Neural crest cell (in vitro differentiated cells): ENCODE measurements at places on chromosomes 3 and 15. TPM values are rescaled to one million over a fixed set of nuclear protein-coding genes. Genes with fewer than 3 reads are reported as not detected.

Gene GJD2
- total RNA-seq, result 0.07 TPM in 1 of 2 replicates, not detected in the other

Gene NTRK3
- total RNA-seq, result 1.1 and 2.3 TPM in 2 replicates

Gene FBXW12
- 0.44 and 0.68 TPM in 2 replicates for total RNA-seq

Gene LRRC2
- 0.12 TPM in 1 of 2 replicates, not detected in the other for total RNA-seq

Gene PSTPIP1
- total RNA-seq, result 0.84 and 1.5 TPM in 2 replicates

Gene C2CD4B
- not detected in 2 replicates for total RNA-seq

Gene TMEM158
- 10.6 and 10.7 TPM in 2 replicates for total RNA-seq

GRCh38 chr3:165192610-165193192, 3.5 kb downstream of the SLITRK3 start:
- H3K36me3 ChIP-seq, result no peaks in the 10 kb centered on the region
- peak overlapping the region; percentile 97 for H3K4me3 ChIP-seq
- peak overlapping the region; percentile 85 for H3K27ac ChIP-seq
- peaks cover 71% of the 10 kb centered on the region for H3K27me3 ChIP-seq

- no peak overlapping the region for H3K4me3 ChIP-seq
- peaks cover 8% of the 10 kb centered on the region for H3K36me3 ChIP-seq
- no peak overlapping the region for H3K27ac ChIP-seq
- no peaks in the 10 kb centered on the region for H3K27me3 ChIP-seq
Observed at GRCh38 chr3:124811436-124811835, 75.7 kb downstream of the ITGB5 start.

DNA sequence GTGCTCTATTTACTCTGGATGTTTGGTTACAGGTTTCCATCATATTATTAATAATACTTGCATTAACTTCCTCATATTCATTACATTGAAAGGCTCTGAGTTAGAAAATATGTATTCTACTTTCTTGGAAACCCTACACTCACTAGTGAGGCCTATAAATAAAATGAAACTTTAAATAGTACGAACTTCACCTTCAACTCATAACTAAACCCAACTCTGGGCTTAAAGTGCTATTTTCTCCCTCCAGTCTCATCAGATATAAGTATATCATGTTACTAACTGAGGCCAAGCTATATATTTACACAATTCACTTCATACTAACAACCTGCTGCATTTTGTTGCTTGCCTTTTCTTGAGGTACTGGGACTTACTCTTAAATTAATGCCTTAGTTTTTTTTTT, 306.7 kb downstream of the TIGIT start:
- no peaks in the 10 kb centered on the region for H3K36me3 ChIP-seq
- no peak for DNase-seq
- H3K27me3 ChIP-seq, result no peaks in the 10 kb centered on the region
- H3K4me3 ChIP-seq, result no peak overlapping the region
- H3K27ac ChIP-seq, result no peak overlapping the region

DNA sequence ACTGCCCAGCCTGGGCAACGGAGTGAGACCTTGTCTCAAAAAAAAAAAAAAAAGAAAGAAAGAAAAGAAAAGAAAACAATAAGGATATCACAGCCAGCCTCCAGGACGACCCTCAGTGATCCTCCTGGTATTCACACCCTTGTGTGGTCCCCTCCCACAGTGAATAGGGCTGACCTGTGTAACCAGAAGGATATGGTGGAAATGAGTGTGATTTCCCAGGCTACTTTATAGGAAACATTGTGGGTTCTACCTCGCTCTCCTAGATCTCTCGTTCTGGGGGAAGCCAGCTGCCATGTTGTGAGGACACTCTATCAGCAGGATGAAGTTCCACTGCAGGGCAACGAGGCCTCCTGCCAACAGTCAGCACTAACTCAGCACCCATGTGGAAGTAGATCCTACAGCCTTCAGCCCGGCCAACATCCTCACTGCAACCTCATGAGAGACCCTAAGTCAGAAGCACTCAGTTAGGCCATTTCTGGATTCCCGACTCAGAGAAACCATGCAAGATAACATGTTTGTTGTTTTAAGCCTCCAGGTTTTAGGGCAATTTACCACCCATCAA, 11.1 kb downstream of the RFTN1 start:
- H3K36me3 ChIP-seq, result no peaks in the 10 kb centered on the region
- no peak for DNase-seq
- peaks cover 10% of the 10 kb centered on the region for H3K4me1 ChIP-seq
- H3K4me3 ChIP-seq, result no peak overlapping the region
- H3K27me3 ChIP-seq, result no peaks in the 10 kb centered on the region

- H3K4me1 ChIP-seq, result peaks cover 14% of the 10 kb centered on the region
- no peak for DNase-seq
- no peaks in the 10 kb centered on the region for H3K36me3 ChIP-seq
- peaks cover 44% of the 10 kb centered on the region for H3K27me3 ChIP-seq
Observed at GRCh38 chr15:52181938-52182780, 9.0 kb downstream of the GNB5 start.

GRCh38 chr3:69197922-69198530, 75.6 kb upstream of the LMOD3 start:
- H3K36me3 ChIP-seq, result peaks cover 16% of the 10 kb centered on the region
- no peak for DNase-seq
- no peak overlapping the region for H3K27ac ChIP-seq
- H3K4me3 ChIP-seq, result no peak overlapping the region
- no peaks in the 10 kb centered on the region for H3K27me3 ChIP-seq

- H3K27ac ChIP-seq, result no peak overlapping the region
- H3K4me3 ChIP-seq, result no peak overlapping the region
- no peaks in the 10 kb centered on the region for H3K27me3 ChIP-seq
- H3K4me1 ChIP-seq, result no peaks in the 10 kb centered on the region
- DNase-seq, result no peak
Observed at GRCh38 chr15:38878026-38878425, 313.4 kb upstream of the RASGRP1 start.

GRCh38 chr3:61665987-61666386, 104.6 kb downstream of the PTPRG start:
- H3K27me3 ChIP-seq, result no peaks in the 10 kb centered on the region
- H3K27ac ChIP-seq, result peak overlapping the region; percentile 76
- DNase-seq, result no peak
- peaks cover 8% of the 10 kb centered on the region for H3K36me3 ChIP-seq

- no peak for DNase-seq
- H3K27me3 ChIP-seq, result no peaks in the 10 kb centered on the region
- peaks cover 4% of the 10 kb centered on the region for H3K4me1 ChIP-seq
- no peaks in the 10 kb centered on the region for H3K36me3 ChIP-seq
- H3K27ac ChIP-seq, result no peak overlapping the region
Observed at GRCh38 chr15:44222478-44222877, 27.4 kb upstream of the FRMD5 start.

- DNase-seq, result no peak
- H3K27me3 ChIP-seq, result no peaks in the 10 kb centered on the region
- H3K4me3 ChIP-seq, result no peak overlapping the region
Observed at GRCh38 chr15:40150163-40150925, 10.5 kb upstream of the BUB1B start.

GRCh38 chr3:185737740-185738680, 86.8 kb downstream of the IGF2BP2 start:
- no peak for DNase-seq
- H3K4me1 ChIP-seq, result peaks cover 41% of the 10 kb centered on the region
- no peaks in the 10 kb centered on the region for H3K36me3 ChIP-seq
- no peak overlapping the region for H3K4me3 ChIP-seq
- H3K27ac ChIP-seq, result peak overlapping the region; percentile 1

GRCh38 chr3:72352176-72352575, 496.1 kb downstream of the SHQ1 start:
- H3K36me3 ChIP-seq, result no peaks in the 10 kb centered on the region
- peaks cover 3% of the 10 kb centered on the region for H3K4me1 ChIP-seq
- H3K27me3 ChIP-seq, result peaks cover 7% of the 10 kb centered on the region
- no peak overlapping the region for H3K27ac ChIP-seq
